Islet precursor cell (in vitro differentiated cells): ENCODE measurements at places on chromosomes 6 and 20.
A peak's percentile ranks its signal among the peaks of the same experiment; 100 is the strongest.

DNA sequence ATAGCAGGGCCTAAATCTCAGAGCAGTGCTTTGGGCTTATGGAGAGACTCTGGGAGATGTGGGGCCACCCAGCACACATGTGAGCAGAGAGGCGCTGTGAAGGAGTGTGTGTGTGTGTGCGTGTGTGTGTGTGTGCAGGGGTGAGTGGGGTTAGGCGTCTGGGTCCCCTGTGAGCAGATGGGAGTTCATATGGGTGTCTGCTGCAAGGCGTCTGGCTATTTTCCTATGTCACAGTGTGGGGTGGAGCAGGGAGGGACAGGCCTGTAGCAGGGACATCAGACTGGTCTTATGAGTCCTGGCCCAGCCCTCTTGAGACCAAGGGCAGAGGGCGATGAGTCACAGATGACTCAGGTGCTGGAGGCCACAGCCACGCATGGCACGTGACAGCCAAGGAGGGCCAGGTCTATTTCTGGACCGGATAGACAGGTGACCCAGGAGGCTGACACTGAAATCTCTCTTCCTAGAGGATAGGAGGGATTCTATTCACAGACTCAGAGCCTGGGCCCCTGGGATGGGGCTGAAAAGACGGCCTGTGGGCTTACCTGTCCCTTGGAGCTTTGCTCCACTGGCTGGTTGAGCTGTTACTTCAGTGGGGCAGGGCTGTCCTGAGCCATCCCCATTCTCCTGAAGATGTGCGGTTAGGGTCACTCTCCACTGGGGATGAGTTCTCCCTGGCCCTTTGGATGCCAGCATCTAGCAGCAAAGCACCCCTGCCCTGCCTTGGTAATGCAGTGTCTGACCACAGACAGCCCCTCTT, 28.9 kb downstream of the VEGFA start:
- DNase-seq: peak; percentile 99

GRCh38 chr6:44892579-44892978, 435.6 kb upstream of the RUNX2 start:
- DNase-seq: no peak

GRCh38 chr6:89161326-89162046, 15.6 kb downstream of the PM20D2 start:
- DNase-seq: no peak

- no peak for DNase-seq
These were observed 3.1 kb upstream of the TFAP2B start for GRCh38 chr6:50815436-50816114.

GRCh38 chr20:34452281-34452982, 63.8 kb upstream of the DYNLRB1 start:
- no peak for DNase-seq
